Femur (tissue), 1 donor: ENCODE measurements at places on chromosomes 4 and X.

DNA sequence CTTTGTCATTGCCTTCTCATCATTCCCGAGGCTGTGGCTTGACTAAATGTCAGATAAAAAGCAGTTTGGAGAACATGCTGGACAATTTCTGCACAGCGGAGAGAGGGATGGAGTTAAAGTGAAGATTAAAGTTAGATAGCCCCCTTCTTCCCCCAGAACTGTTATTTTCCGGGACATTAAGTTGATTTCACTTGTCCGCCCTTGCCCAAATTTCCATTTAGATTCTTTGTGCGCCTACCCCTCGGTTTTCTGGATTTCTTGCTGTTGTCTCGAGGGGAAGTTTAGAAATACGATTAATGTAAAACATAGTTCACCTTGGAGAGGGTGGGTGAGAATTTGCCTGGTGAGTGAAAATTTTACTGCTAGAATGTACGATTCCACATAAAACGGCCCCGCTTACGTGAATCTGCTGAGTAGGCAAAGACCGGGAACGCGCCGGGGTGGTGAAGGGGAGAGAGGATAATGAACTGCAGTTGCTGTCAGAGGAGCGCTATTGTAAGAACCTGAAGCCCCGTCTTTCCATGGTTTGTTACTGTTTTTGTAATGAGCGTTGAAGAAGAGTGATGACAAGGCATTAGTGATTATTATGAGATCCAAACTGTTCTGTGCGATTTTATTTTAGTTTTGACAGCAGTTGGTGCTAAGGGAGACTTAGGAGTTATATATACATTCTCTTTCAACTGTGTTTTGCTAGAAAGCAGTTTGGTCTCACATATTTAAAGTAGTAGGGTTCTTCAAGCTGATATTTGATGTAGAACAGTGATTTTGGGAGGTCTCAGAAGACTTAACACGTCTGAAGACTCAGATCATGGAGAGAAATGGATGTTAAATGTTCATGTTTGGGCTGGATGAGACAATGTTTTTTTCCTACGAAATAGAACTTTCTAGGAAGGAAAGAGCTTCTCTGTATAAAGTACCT lies 73.0 kb downstream of the AFF1 start:
- peak; percentile 75 for DNase-seq

GRCh38 chr4:76306882-76307659 lies 538 bp downstream of the STBD1 start:
- DNase-seq = peak; percentile 61

GRCh38 chr4:161457311-161457710 lies 706.5 kb downstream of the FSTL5 start:
- no peak for DNase-seq

- no peak for DNase-seq
Observed at GRCh38 chrX:68584221-68584620, 63.2 kb upstream of the STARD8 start.

DNA sequence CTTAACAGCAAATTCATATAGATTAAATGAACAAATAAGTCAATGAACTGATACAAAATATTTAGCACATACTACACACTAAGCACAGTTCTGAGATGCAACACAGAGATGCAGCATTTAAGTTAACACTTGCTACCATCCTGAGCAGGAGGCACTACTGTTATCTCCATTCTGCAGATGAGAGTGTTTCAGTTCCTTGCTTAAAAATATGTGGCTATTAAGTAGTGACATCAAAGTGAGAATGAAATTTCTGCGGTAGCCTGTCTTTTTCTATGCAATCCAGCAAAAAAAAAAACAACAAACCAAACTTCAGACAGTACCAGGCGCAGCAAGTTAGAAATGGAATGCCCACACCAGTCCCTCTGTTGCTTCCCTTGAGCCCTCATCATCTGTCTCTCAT lies 90.8 kb downstream of the SHISA3 start:
- no peak for DNase-seq

- DNase-seq = no peak
Observed at GRCh38 chrX:150409486-150409885, 46.4 kb downstream of the MAMLD1 start.

DNA sequence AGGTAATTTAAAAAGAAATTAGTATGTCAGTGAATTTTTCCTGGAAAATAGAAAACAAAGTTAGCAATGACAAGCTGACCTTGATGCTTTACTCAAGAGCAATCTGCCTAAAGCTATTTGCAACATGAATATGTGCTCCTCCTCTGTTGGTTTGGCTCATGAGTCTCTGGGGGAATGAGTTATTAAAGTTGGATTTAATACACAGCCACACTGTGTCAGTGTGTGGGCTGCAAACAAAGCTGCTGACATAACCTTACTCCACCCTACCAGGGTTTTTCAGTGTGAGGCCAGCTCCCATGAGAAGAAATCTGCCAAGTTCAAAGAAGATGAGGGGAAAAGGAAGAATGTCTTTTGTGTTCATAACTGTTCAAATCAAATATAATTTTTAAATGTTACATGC lies 280.5 kb downstream of the TLL1 start:
- peak; percentile 24 for DNase-seq
